ENCODE measurements at places on chromosomes 2 and 18.
A peak's percentile ranks its signal among the peaks of the same experiment; 100 is the strongest.

DNA sequence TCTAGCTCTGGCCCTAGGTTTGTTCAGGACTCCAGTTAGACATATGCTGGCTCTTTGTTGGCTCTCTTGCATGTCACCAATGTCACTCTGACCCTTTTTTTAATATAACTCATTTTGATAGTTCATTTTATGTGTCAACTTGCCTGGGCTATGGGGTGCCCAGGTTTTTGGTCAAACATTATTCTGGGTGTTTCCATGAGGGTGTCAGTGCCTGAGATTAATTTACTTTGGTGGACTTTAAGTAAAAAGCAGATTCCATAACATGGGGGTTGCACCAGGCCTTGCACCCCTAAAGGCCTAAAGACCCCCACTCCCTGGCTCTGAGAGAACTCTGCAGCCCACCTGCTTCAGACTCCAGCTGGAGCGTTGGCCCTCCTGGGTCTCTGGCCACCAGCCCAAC, 48.1 kb upstream of the SNTG2 start:
- DNase-seq: no peak

GRCh38 chr2:114389021-114389420, 53.4 kb upstream of the DPP10 start:
- DNase-seq: no peak

DNA sequence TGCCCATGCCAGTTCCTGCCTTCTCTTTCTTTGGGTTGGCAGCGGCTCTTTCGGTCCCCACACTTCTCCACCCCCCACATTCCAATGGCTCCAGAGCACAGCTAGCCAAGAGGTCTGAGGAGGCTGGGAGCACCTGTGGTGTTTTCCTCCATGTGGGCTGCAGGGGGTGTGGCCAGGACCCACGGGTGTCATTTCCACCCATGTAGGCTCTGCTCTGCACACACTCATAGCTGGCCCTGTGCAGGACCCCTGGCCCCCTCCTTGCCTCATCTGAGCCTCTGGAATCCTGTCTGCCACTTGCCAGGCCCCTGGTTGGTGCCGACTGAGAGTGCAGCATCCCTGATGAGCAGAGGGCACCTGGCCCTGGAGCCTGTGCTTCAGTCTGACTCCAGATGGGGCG, 46.3 kb downstream of the DYSF start:
- no peak for DNase-seq

GRCh38 chr18:31102025-31102684, at the start of gene DSC2:
Gene DSC2, minus strand, starts transcription at chr18:31102421. Its CDS starts 450 bp downstream, at chr18:31101971.
- DNase-seq: no peak

DNA sequence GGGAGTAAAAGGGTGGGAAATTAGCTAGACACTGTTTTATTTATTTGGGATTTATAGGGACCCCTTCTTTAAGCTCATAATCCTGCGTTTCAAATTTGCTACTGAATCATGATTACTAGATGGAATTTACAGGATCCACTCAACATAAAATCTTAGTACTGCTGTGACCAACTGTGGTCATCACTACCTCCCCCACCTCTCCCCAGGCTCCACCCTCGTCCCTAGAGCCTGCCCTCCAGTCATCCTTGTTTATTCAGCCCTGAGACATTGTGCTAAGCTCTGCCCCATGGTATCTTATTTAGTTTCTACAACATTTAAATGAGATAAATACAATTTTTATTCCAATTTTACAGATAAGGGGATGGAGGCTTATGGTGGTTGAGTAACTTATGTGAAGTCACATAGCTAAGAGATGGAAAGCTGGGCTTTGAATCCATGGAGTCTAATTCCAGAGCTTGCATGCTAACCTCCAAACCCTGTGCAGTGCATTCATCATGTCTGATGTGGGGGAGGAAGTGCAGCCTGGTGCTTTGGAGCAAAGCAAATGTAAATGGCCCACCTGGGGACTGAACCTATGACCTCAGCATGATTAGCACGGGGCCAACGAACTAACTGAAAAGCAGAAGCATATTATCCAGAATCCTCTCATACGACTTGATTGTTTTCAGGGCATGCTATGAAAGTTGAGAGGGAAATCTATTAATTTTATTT, 502.4 kb downstream of the TMEM182 start:
- DNase-seq: no peak

DNA sequence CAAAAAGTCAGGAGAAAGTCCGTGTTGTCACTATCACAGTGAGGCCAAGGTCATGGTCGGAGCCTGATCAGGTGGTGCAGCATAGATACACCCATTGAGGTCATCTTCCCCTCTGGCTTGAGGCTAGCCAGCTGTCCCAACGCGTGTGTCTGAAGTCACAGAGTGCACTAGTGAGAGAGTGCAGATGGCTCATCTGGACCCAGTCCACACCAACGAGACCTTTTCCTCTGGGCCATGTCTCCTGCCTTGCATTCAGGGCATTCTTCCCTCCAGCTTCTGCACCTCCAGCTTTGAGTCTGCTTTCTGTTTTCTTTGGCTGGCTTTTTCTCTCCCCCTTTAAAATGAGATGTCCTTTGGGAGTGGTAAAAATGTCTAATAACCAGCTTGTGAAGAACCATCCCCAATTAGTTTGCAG, 146.9 kb downstream of the TDRD15 start:
- DNase-seq: no peak

DNA sequence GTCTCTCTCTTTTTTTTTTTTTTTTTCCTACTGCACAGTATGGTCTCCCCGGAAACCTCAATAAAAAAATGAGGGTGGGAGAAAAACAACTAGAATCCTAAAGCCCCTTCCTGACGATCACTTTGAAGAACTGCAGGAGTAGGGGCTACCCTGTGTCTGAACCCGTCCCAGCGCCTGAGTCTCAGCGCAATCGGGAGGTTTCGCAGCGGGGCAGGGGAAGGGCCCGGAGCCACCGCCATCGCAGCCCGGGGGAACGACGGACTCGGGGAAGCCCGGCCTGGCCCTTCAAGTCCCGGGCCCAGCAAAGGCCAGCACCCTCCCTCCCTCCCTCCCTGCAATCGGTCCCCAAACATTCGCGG, 411 bp downstream of the NARS1 start:
- peak; percentile 2 for DNase-seq

DNA sequence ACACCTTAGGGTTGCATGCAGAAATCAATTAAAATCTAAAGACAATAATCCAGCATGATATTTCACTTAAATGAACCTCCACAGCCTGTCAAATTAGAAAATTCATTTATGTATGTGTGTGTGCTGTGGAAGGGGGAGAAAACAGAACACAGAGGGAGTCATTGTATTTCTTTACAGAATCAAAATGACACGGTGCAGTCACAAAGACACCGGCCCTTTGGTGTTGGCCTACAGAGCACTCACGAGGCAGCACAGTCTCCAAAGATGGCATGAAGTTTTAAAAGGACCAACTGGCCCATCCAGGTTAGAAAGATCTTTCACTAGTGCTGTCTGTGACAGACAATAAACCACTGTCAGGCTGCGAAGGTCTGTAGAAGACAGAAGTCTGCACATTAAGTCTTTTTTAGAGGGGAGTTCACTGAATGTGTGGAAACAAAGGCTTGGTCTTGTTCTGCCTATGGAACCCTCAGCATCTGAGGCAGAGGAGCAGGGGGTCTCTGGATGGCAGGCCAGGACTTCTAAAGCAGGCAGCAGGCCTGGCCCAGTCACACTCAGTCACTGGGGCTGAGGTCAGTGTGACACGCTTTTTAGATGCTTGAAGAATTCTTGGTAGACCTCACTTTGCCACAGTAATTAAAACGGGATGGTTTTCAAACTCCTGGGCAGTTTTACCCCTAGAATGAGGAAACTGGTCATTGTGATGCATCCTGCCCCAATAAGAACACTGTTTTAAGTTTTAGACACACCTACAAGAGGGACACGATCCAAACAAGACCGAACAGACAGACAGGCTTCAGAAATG, 184.9 kb downstream of the AFF3 start:
- DNase-seq: no peak

- DNase-seq: peak; percentile 10
Observed at GRCh38 chr18:62325806-62326645, 916 bp downstream of the TNFRSF11A start.

GRCh38 chr2:33496726-33497125, 20.3 kb downstream of the RASGRP3 start:
- no peak for DNase-seq

DNA sequence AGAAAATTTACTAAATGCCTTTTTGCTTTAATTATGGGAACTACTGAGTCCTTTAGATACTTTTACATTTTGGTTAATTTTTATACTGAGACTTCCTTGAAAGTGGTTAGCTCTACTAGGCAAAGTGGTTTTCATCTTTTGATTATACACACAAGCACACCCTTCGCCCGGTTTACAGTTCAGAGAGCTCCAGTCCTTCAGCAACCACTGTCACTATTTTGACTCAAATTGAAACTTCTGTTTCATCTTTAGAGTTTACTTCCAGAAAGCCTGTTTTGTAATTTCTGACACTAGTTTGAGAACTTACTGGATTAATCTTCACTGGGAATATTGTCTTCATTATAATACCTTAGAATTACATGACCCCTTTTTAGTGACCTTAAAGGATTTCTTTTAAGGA, 140.3 kb upstream of the FOSL2 start:
- no peak for DNase-seq

DNA sequence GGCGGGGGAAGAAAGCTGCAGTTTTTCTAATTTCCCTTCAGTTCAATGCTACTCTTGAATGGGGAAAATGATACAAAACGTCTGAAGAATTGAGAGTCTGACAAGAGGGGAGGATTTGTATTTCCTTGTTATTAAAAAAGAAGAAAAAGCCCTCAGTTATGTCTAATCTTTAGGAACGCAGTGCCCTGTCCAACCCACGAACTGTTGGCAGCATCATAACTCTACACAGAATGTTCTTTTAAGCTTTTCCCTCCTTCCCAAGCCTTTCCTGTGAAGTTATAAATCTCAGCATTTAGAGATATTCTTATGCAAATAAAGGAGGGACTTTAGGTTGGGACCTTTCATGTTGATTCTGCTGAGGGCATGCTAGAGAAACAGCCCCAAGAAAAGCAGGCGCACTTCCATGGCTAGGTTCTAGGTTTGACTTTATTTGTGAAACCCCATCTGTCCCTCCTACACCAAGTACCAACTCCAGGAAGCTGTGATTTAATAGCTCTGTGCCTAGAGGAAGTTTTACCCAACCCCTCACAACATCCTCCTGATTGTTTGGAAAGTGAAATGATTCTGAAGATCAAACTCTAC, 288.6 kb downstream of the SETBP1 start:
- no peak for DNase-seq

- DNase-seq: peak; percentile 10
Observed at GRCh38 chr18:76553715-76554546, 58.9 kb upstream of the ZNF516 start.

DNA sequence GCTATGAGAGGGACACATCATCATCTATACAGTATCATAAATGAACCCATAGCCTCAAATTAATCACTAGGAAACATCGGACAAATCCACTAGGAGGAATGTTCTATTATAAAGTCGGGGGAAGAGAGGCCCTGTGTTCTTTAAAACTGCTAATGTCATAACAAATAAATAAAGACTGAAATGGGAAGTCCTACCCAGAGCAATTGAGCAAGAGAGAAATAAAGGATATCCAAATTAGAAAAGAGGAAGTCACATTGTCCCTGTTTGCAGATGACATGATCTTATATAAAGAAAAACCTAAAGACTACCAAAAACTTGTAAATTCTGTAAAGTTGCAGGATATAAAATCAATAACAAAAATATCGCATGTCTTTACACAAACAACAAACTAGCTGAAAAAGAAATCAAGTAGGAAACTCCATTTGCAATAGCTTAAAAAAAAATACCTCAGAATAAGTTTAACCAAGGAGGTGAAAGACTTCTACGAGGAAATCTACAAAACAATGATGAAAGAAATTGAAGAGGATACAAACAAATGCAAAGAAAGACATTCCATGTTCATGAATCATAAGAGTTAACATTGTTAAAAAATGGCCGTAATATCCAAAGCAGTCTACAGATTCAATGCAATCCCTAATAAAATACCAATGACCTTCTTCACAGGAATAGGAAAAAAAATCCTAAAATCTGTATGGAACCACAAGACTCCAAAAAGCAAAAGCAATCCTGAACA, 30.6 kb downstream of the RTN4 start:
- DNase-seq: no peak

DNA sequence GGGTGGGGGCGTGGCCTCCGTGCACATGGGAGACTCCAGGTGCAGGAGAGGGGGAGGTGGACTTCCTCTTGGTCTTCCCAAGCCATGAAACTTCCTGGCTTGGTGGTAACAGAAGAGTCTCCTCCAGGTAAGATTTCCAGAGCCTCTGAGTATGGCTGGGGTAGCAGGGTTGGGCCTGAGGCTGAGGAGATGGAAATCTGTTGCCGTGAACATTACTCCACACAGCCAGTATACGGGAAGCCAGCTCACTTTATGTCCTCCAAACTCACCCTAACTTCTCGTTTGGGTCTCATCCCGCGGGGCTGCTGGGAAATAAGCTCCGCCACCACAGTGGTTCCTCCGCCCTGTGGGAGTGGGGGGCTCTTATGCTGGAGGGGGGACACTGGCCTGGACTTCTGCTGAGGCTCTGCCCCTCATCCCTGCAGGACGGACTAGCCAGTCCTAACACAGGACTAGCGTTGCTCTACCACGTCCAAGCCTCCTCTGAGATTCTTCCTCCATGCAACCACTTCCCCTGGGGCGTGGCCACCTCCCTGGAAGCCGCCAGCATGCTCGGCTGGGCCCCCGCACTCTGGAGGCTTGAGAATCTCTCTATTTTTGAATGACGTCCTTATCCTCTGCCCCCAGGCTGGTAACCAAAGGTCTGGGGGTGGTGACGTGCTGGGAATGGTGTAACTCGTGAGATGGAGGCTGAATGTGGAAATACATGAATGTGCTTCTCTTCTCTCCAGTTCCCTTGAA, 777 bp upstream of the RAB17 start:
- no peak for DNase-seq

GRCh38 chr2:111716905-111717775, 166.9 kb downstream of the ANAPC1 start:
- no peak for DNase-seq

All from CD4-positive, alpha-beta T cell treated with Interferon alpha-2 for 1 hour (primary cell).